ENCODE measurements at places on chromosomes 1 and 21.
A peak's percentile ranks its signal among the peaks of the same experiment; 100 is the strongest.

- DNase-seq, result no peak
- H3K4me1 ChIP-seq, result no peaks in the 10 kb centered on the region
- peaks cover 1% of the 10 kb centered on the region for H3K36me3 ChIP-seq
- no peak overlapping the region for H3K4me3 ChIP-seq
- no peaks in the 10 kb centered on the region for H3K27me3 ChIP-seq
Measured at GRCh38 chr1:21762022-21762404, 20.9 kb downstream of the USP48 start.

DNA sequence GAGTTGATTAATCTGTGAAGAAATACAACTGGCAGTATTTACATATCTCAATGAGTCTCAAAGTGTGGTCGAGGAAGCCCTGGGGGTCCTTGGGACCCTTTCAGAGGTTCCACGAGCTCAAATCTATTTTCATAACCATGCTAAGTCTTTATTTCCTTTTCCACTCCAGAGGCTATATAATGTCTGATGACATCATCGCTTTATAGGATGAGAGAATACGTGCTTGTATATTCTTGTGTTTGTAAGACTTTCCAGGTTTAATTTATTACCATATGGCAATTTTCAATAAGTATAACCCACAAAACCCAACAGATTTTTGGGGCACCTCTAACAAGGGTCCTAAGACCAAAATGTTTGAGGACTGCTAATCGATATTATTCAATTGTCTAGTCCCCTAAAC lies 1.4 kb upstream of the SLC19A2 start:
- no peak overlapping the region for H3K27ac ChIP-seq
- H3K27me3 ChIP-seq, result no peaks in the 10 kb centered on the region
- no peak for DNase-seq

GRCh38 chr1:27887215-27888021 lies 15.1 kb downstream of the THEMIS2 start:
- peaks cover 11% of the 10 kb centered on the region for H3K36me3 ChIP-seq
- no peak for DNase-seq
- H3K4me3 ChIP-seq, result no peak overlapping the region
- H3K4me1 ChIP-seq, result no peaks in the 10 kb centered on the region
- no peak overlapping the region for H3K27ac ChIP-seq

DNA sequence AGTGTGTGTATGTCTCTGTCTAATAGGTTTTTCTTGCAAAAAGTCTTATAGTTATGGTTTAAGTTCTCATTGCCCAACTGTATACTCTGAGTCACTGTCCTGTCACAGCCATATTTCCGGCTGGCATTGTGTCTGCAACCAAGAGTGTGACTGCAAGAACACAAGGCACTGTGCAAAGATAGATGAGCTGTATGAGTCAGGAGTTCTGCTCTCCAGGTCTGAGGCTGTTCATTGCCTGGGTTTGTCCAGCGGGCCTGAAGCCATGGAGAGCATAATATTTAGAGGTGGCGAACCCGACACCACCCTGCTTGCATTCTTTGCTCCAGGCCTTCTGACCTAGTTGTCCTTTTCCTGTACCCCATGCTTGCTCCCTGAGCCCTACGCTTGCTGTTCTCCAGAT lies 50.9 kb upstream of the CNIH3 start:
- no peak overlapping the region for H3K4me3 ChIP-seq
- no peaks in the 10 kb centered on the region for H3K36me3 ChIP-seq
- no peak overlapping the region for H3K27ac ChIP-seq
- no peaks in the 10 kb centered on the region for H3K4me1 ChIP-seq

GRCh38 chr1:210233216-210233494 lies 559 bp downstream of the SERTAD4 start:
- peaks cover 7% of the 10 kb centered on the region for H3K4me1 ChIP-seq
- H3K4me3 ChIP-seq, result peak overlapping the region; percentile 97
- DNase-seq, result peak; percentile 53
- peaks cover 6% of the 10 kb centered on the region for H3K36me3 ChIP-seq
- H3K27me3 ChIP-seq, result peaks cover 2% of the 10 kb centered on the region
- H3K27ac ChIP-seq, result peak overlapping the region; percentile 89

DNA sequence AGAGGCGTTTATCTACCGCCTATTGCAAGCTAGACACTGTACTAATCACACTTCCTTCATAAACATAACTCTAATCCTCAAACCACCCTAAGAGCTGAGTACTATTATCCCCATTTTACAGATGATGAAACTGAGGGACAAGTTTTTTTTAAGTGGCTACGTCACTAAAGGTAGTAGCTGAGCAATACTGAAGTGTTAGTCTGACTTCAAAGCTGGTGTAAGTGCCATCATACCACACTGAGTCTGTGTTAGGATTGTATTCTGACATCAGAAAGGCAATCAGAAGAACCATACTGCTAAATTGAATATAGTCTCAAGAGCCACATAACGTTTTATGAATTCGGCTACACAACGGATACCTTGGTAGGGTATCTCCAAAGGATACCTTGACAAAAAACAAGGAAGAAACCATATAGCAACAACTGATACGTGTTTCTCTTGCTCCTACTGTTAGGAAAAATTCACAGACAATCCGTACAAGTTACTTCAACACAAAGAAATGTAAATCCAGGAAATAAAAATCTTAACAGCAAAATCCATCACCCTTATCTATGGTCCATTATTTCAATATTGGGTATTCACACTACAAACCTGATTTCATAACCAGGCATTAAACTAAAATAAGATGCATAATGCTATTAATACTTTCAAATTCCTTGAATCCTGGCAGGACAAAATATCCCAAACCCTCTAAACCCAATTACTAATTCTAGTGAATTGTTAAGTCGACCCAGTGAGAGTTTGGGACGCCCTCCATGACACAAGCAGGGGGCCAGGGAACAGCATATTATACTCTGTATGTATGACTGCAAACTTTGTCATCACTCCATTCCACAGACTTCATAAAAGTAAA lies 1.6 kb downstream of the TP53BP2 start:
- peak overlapping the region; percentile 96 for H3K27ac ChIP-seq
- H3K27me3 ChIP-seq, result no peaks in the 10 kb centered on the region
- peak overlapping the region; percentile 94 for H3K4me3 ChIP-seq
- no peaks in the 10 kb centered on the region for H3K4me1 ChIP-seq
- H3K36me3 ChIP-seq, result peaks cover 3% of the 10 kb centered on the region
- no peak for DNase-seq

DNA sequence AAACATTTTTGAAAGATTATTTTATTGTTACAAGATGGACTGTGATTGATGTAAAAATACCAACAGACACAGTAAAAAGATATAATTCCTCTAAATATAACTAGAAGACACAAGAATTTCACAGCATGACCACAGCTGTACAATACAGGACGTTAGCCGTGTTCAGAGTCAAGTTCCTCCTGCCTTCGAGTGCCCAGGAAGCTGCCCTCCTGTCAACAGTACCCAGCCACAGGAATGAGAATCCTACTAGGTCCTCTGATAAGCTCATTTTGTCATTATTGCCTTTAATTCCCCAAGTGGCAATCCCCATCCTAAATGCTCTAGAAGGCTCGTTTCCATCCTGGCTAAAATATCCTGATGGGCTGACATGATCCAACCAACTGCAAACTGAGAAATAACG lies 16.4 kb upstream of the CAPN2 start:
- H3K27ac ChIP-seq, result no peak overlapping the region
- no peaks in the 10 kb centered on the region for H3K36me3 ChIP-seq
- H3K4me1 ChIP-seq, result peaks cover 13% of the 10 kb centered on the region
